ENCODE measurements at places on chromosomes 3 and 15. TPM values are rescaled to one million over a fixed set of nuclear protein-coding genes. Genes with fewer than 3 reads are reported as not detected.

KCNMB2 gene
- total RNA-seq: not detected

KIF9 gene
- total RNA-seq: 22.7 TPM

ACTC1 gene
- not detected for total RNA-seq

SNAPC5 gene
- total RNA-seq: 38.2 TPM

DNA sequence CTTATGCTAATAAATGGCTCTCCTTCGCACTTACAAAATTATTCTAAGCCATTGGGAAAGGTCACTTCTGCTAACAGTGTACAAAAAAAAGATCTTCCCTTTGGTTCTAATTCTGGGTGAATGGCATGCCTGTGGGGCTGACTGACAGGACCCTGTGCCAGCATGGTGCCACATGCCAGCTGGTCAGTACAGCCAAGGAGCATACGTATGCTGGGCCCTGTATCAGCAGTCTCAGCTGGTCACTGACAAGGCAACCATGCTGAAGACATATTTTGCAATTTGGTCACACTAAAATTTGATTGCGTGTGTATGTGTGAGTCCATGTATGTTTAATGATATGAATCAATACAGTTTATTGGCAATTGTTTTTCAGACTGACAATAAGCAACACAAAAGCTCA, 246.1 kb downstream of the TBL1XR1 start:
- no peak overlapping the region for H3K27ac ChIP-seq
- H3K4me3 ChIP-seq: no peak overlapping the region
- H3K36me3 ChIP-seq: no peaks in the 10 kb centered on the region
- H3K4me1 ChIP-seq: peaks cover 16% of the 10 kb centered on the region
- peak; percentile 28 for DNase-seq

DNA sequence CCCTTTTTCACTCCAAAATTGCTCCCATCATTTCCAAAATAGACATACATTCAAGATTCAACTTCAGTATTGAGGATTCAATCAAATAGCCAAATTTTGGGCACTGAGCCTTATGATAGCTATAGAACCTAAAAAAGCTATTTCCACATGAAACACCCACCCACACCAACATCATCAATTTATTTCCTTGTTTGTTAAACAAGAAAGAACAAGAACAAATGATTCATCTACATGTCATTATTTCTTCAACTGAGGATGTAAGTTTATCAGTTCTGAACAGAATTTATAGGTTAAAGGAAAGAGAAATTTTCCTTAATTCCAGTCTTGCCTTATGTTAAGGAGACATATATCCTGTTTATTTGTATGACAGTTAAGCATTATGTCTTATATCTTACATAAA, 32.2 kb downstream of the DPPA2 start:
- DNase-seq: no peak
- no peak overlapping the region for H3K4me3 ChIP-seq
- peaks cover 7% of the 10 kb centered on the region for H3K27me3 ChIP-seq
- H3K4me1 ChIP-seq: no peaks in the 10 kb centered on the region
- no peaks in the 10 kb centered on the region for H3K36me3 ChIP-seq
- H3K27ac ChIP-seq: no peak overlapping the region

DNA sequence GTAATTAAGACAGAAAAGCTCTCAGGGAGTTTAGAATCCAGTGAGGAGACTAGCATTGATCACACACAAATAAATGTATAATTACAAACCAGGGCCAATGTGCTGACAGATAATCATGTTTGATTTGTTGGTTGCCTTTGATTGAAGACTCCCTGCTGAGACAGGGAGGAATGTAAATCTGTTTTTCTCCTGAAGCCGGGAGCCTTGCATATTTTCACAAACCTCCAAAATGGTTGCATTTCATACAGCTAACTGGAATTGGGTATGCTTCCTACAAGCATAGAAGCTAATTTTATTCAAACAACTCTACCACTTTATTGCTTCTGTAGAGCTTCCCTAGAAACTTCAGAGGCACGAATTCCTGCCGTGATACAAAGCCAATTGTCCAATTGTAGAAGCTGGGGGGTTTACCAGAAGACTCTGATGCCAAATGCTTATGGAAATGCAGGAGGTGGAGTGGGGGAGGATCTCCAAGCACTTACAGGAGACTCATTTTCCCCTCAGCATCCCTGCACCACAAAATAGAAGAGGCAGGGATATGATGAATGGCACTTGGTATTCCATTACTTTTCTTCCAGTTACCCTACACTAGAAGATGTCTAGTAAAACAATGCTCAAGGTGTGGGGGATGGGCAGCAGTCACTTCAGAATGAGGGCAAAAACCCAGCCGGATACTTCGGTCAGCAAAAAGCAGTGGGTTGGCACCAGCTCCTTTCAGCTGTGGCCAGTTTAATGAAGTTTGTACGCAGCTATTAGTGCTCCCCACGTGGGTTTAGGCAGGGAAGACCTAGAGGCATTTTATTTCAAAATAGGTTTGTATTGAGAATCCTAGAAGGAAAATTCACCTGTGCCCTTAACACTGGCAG, 11.4 kb upstream of the MEX3B start:
- H3K4me1 ChIP-seq: no peaks in the 10 kb centered on the region
- no peak overlapping the region for H3K4me3 ChIP-seq
- DNase-seq: no peak
- H3K36me3 ChIP-seq: no peaks in the 10 kb centered on the region

- no peaks in the 10 kb centered on the region for H3K27me3 ChIP-seq
- no peaks in the 10 kb centered on the region for H3K36me3 ChIP-seq
- no peak for DNase-seq
- no peak overlapping the region for H3K4me3 ChIP-seq
- H3K27ac ChIP-seq: no peak overlapping the region
Observed at GRCh38 chr3:124775877-124776276, 45.6 kb downstream of the UMPS start.

DNA sequence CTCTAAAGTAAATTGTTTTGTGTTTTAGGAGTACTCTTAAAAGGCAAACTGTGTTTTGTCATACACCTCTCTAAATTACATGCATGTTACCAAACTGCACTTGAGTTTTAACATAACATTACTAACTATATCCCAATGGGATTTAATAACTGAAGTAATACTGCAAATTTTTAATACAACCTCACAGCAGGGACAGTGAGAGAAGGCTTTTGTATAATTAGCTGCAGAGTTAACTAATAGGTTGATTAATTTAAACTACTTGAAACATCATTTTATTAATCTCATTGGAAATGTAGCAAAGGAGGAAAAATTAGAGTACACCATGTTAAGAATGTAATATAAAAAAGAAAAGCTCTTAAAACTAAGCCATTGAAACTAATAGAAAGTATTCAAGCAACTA, 417.3 kb downstream of the CADM2 start:
- H3K27ac ChIP-seq: no peak overlapping the region
- no peaks in the 10 kb centered on the region for H3K36me3 ChIP-seq
- no peaks in the 10 kb centered on the region for H3K4me1 ChIP-seq
- no peak for DNase-seq

- H3K27ac ChIP-seq: no peak overlapping the region
- H3K4me3 ChIP-seq: no peak overlapping the region
- DNase-seq: no peak
- H3K36me3 ChIP-seq: no peaks in the 10 kb centered on the region
- H3K4me1 ChIP-seq: peaks cover 21% of the 10 kb centered on the region
Observed at GRCh38 chr15:40111888-40112287, 3.2 kb upstream of the BMF start.

- DNase-seq: peak; percentile 12
- H3K27me3 ChIP-seq: no peaks in the 10 kb centered on the region
- H3K36me3 ChIP-seq: no peaks in the 10 kb centered on the region
Observed at GRCh38 chr3:118089563-118089962, 945.1 kb downstream of the IGSF11 start.

All from PC-3 (cell line).